Natural killer cell treated with Interleukin-12 subunit alpha and Interleukin-12 subunit beta and Interleukin-15 and Interleukin-18, amount 100 ng/mL, for 72 hours (primary cell): ENCODE measurements at places on chromosomes 13 and 19.

- no peaks in the 10 kb centered on the region for H3K27me3 ChIP-seq
- no peak overlapping the region for H3K4me3 ChIP-seq
- H3K4me1 ChIP-seq = no peaks in the 10 kb centered on the region
These were observed 51.2 kb downstream of the MBD3L2B start for GRCh38 chr19:6970021-6970420.

DNA sequence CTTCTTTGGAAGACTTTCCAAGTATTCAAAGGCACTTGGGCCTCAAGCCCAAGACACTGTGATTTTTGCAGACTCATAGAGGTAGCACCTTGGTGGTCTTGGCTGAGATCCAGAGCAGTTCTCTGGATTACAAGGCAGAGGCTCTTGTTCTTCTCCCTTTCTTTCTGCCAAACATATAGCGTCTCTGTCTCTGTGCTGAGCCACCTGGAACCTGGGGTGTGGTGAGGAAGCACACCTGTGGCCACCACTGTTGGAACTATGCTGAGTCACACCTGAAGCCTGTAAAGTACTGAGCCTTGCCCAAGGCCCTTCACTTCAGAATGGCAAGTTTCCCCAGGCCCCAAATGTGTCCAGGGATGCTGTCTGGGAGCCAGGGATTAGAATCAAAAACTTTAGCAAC, 127.5 kb downstream of the FREM2 start:
- H3K27me3 ChIP-seq = no peaks in the 10 kb centered on the region
- no peak overlapping the region for H3K27ac ChIP-seq
- H3K4me3 ChIP-seq = no peak overlapping the region
- H3K4me1 ChIP-seq = no peaks in the 10 kb centered on the region

DNA sequence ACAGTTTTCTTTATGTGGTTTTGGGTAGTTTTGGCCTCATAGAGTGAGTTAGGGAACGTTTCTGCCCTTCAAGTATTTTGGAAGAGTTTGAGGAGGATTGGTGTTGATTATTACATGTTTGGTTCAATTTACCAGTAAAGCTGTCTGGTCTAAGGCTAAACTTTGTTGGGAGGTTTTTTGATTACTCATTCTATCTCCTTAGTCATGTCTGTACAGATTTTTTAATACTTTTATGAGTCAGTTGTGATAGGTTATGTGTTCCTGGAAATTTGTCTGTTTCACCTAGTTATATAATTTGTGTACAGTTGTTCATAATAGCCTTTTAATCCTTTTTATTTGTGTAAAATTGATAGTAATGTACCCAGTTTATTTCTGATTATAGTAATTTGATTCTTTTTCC, 20.4 kb downstream of the RNF17 start:
- peak overlapping the region; percentile 30 for H3K4me3 ChIP-seq
- DNase-seq = no peak
- peaks cover 18% of the 10 kb centered on the region for H3K36me3 ChIP-seq
- peaks cover 63% of the 10 kb centered on the region for H3K27me3 ChIP-seq
- peaks cover 4% of the 10 kb centered on the region for H3K4me1 ChIP-seq

DNA sequence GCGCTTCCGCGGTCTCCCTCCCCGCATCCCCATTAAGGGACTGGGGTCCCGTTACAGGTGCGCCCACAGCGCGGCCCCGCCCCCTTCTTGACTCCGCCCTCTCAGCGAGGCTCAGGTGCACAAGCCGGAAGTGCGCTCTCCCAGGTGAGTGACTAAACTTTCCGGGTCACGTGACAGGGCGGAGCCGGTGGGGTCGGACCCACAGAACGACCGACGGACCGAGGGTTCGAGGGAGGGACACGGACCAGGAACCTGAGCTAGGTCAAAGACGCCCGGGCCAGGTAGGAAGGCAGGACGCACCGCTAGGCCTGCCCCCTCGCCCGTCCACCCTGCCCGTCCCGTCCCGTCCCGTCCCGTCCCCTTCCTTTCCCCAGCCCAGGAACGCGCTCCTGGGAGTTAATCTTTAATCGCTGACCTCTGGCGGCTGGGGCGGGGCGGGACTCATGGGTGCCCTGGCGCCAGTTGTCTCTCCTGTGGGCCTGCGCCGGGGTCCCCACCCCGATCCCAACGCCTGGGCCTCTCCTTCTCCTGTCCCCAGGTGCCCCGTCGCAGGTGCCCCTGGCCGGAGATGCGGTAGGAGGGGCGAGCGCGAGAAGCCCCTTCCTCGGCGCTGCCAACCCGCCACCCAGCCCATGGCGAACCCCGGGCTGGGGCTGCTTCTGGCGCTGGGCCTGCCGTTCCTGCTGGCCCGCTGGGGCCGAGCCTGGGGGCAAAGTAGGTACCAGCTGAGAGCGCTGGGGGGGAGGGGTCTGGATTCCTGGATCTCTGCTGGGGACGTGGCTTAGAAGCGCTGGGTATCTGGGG, at the start of gene CRB3:
Gene CRB3 (plus strand): TSS at position 202 of the 804 bp plus-strand sequence. CDS start 431 bp downstream, at position 633.
- H3K4me3 ChIP-seq = no peak within 1 kb of the TSS
- H3K36me3 ChIP-seq = no peaks in the 10 kb centered on the region
- H3K27me3 ChIP-seq = no peaks in the 10 kb centered on the region
- H3K4me1 ChIP-seq = peaks cover 13% of the 10 kb centered on the region
- H3K27ac ChIP-seq = no peak within 1 kb of the TSS

DNA sequence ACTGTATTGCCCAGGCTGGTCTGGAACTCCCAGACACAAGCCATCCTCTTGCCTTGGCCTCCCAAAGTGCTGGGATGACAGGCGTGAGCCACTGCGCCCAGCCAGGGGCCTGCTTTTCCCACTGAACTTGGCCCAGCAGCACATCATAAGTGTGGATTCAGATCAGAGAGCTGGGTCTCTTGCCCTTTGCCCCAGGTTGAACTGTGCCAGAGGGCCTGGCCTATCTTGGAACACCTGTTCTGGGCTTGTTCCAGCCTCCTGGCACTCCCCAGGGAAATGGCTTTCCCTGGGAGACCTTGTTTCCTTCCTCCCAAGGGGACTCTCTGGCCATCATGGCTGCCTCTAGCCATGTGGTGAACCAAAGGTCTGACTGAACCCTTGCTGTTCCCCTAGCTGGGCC, 3.4 kb downstream of the CC2D1A start:
- H3K4me3 ChIP-seq = no peak overlapping the region
- no peaks in the 10 kb centered on the region for H3K36me3 ChIP-seq
- H3K27ac ChIP-seq = no peak overlapping the region
- no peaks in the 10 kb centered on the region for H3K27me3 ChIP-seq

DNA sequence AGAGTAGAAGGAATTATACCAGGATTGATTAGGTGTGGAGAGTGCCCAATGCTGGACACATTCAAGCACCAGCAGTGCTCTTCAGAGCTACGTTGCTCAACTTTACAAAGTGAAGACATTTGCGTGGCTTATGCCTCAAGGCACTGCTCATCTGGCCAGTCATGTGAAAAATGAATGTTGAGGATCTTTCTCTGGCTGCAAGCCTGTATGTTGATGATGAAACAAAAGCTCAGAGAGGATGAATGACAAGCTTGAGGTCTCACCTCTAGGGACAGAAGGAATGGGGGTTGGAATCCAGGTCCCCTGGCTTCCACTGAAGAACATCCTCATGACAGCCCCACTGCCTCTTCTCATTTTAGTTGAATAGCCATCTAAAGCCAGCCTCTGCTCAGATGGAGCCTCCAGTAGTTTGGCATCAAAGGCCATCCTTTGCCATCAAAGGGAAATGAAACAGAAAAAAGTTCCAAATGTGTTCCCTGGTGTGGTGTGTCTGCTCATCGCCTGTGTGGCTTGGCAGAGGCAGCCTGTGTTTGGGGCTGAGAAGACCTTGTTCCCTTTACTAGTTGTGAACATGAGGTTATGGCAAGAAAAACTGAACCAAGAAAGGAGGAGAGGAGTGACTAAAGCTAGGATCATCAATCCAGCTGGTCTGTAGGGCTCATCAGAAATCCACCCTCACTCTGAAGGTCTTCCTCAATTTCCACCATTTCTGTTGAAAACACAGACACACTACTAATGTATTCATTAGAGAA, 114.0 kb upstream of the KL start:
- no peak overlapping the region for H3K27ac ChIP-seq
- H3K4me1 ChIP-seq = peaks cover 14% of the 10 kb centered on the region
- DNase-seq = no peak

DNA sequence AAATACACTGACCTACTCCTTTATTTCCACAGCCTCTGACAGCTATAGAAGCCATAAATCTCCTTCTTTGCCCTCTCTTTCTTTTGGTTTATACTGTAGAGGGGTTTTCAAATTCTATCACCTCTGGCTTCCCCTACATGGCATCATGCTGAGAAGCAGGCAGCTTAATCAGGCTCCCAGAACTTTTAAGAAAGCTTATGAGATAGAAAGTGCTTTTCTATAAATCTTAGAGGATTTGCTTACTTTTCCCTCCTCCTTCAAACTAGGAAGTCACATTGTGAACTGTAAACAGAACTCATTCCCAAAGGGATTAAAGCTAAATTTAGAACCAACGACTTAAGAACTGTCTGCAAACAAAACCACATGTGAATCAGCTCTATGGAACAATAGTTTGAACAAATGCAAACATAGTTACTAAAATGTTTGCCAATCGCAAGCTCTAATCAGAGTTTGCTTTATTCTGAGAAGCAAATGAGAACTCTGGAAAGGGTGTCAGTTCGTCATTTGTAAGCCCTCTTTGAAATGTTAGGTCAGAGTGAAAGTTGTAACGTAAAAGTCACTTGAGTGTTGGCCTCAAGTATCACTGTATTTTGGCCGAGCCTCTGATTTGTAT, 344.1 kb downstream of the RFC3 start:
- no peaks in the 10 kb centered on the region for H3K27me3 ChIP-seq
- no peak for DNase-seq
- no peak overlapping the region for H3K4me3 ChIP-seq
- no peaks in the 10 kb centered on the region for H3K36me3 ChIP-seq
- peaks cover 4% of the 10 kb centered on the region for H3K4me1 ChIP-seq
- no peak overlapping the region for H3K27ac ChIP-seq

DNA sequence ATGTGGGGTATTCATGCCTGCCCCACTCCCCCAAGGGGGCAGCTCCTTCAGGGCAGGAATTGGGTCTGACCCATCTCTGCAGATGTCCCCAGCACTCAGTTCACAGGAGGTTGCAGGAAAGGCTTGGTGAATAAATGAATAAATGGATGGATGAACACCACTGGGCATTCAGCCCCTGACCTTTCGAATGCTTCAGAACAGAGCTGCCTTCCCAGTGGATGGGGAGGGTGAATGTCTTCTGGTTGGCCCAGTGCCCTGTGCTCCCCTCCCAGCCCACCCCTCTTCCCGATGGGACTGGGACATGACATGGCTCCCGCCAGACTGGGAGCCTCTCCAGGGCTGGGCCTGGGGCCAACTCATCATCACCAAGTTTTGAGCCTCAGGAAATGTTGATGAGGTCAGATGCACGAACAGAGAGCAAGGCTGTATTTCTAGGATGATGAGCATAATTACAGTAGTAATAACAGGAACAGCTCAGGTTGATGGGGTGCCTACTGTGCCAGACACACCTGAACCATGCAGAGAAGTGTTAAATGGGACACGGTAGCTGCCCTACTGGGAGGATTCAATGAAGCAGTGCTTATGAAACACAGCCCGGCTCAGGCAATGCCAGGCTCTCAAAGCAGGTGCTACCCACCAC, 25.7 kb downstream of the VRK3 start:
- peaks cover 9% of the 10 kb centered on the region for H3K36me3 ChIP-seq
- no peak for DNase-seq
- peaks cover 34% of the 10 kb centered on the region for H3K4me1 ChIP-seq
- H3K4me3 ChIP-seq = no peak overlapping the region
- no peak overlapping the region for H3K27ac ChIP-seq

DNA sequence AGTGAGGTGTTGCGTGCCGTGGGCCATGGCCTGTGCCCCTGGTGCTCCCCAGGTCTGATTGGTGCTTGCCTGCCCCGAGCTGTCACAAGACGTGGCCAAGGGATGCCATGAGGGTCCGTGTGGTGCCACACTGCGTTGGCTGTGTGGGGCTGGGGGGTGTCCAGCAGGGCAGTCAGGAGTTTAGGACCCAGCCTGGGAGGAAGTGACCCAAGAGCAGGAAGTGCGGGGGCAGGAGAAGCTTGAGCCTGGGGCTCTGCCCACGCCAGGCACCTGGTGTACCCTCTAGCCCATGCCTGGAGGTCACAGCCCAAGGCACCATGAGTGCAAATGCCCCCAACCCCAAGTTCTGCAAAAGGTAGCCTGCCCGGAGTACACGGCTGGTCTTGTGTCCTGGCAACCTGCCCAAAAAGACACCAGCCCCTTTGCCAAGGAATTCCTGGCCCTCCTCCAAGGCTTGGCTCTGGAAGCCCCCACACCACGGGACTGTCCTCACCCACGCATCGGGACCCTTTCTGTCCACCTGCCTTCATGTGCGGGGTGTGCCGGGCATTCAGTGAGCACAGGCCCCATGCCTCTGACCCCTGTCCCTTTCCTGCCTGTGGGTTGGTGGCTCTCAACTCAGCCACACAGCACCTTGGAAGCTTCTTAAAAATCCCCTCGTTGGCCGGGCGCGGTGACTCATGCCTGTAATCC, 24.9 kb downstream of the MPND start:
- peak overlapping the region; percentile 78 for H3K4me3 ChIP-seq
- H3K4me1 ChIP-seq = peaks cover 24% of the 10 kb centered on the region
- peak; percentile 75 for DNase-seq
- peak overlapping the region; percentile 93 for H3K27ac ChIP-seq

- DNase-seq = no peak
- no peaks in the 10 kb centered on the region for H3K36me3 ChIP-seq
- no peaks in the 10 kb centered on the region for H3K4me1 ChIP-seq
- no peaks in the 10 kb centered on the region for H3K27me3 ChIP-seq
- no peak overlapping the region for H3K27ac ChIP-seq
These were observed 1158.0 kb downstream of the EFNB2 start for GRCh38 chr13:105377452-105377851.

DNA sequence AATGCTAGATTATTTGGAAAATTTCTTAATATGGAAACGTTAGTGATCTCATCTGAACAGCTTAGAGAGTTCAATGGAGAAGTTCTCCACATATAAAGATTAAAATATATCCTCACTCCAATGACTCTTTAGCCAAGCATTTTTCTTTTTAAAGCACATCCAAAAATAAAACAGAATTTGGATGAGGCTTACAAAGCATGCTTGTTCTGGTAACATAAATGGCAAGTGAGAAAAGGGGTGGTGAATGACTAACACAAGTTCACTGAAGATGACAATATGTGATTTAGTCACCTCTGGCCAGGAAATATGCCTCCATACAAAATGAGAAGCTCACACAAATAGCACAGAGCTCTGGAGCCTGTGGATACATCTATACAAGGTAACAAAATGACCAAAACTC, 253.0 kb downstream of the PCDH20 start:
- H3K27ac ChIP-seq = no peak overlapping the region
- H3K4me3 ChIP-seq = no peak overlapping the region
- no peak for DNase-seq
- H3K27me3 ChIP-seq = no peaks in the 10 kb centered on the region
- H3K4me1 ChIP-seq = no peaks in the 10 kb centered on the region
